ENCODE measurements at places on chromosomes 5 and 9.

- DNase-seq, result no peak
These were observed 67.4 kb upstream of the ZNF618 start for GRCh38 chr9:113808391-113809358.

DNA sequence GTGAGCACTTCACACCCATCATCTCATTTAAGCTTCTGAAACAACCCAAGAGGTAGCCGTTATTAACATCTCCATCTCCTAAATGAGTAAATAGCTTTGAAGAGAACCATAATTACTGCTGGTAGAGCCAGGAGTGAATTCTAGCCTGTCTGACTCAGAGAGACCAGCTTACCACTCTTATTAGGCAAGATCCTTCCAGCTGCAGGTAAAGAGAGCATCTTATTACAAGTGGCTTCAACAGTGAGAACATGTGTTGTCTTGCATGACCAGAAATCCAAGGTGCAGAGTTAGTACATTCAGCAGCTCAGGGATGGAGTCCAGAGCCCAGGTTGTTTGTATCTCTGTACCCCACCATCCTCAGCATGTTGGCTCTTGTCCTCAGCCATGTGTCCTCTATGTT is 10.9 kb upstream of the AFAP1L1 start:
- no peak for DNase-seq

GRCh38 chr5:115733607-115734006 is 82.9 kb downstream of the CDO1 start:
- no peak for DNase-seq

DNA sequence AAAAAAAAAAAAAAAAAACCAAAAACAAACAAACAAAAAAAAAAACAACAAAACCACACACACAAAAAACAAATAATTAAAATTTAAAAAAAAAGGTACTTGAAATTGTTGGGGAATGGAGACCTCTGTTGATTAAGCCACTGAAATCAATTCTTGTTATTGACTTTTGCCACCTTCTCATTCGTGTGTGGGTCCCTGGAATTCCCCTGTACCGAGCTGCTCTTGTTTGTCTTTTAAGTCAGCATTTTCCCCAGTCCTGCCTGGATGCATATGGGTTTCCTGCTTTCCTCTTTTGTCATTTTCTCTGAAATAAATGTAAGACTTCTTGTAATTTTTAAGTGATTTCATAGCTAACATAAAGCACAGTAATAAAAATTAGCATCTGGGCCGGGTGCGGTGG is 45.5 kb downstream of the GPBP1 start:
- DNase-seq, result no peak

- DNase-seq, result no peak
These were observed 136.3 kb downstream of the TMEM232 start for GRCh38 chr5:110590187-110590586.

DNA sequence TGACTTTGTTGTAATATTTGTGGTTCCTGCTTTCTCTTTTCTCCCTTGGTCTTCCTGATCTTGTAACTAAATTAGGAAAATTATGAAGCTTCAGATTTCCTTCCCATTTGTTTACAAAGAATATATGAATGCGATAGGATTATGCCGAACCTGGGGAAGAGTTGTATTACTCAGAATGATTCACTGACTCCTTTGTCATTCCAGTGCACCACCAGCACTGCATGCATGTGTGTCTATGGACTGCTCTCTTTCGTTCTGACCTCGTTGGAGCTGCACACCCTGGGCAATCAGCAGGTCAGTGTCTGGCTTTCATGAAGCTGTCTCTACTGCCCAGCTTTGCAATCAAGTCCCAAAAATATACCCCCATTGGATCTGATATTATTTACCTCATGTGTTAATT is 25.5 kb downstream of the NUP188 start:
- DNase-seq, result no peak

DNA sequence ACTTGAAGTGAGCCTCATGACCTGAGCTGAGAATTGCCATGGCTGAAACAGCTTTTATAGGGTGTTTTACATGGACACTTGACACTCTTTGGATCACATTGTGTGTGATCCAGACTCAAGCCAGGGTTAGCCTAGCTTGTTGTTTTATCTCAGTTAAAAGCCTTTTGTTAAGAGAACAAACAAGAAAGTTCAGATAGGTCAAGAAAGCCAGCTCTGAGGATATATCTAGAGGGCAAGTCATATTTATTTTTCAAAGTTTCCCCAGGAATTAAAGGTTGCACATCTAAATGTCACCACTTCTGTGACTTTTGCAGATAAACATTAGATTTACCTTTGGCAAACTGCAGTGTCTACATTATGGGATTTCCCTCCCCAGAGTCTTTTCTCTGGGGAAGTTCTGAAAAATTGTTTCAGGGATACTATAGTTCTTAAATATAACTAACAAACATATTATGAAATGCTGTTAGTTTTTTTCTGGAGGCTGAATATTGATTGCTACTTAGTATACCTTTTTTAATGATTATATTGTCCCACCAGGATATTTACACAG is 134.5 kb downstream of the C9orf152 start:
- DNase-seq, result no peak

DNA sequence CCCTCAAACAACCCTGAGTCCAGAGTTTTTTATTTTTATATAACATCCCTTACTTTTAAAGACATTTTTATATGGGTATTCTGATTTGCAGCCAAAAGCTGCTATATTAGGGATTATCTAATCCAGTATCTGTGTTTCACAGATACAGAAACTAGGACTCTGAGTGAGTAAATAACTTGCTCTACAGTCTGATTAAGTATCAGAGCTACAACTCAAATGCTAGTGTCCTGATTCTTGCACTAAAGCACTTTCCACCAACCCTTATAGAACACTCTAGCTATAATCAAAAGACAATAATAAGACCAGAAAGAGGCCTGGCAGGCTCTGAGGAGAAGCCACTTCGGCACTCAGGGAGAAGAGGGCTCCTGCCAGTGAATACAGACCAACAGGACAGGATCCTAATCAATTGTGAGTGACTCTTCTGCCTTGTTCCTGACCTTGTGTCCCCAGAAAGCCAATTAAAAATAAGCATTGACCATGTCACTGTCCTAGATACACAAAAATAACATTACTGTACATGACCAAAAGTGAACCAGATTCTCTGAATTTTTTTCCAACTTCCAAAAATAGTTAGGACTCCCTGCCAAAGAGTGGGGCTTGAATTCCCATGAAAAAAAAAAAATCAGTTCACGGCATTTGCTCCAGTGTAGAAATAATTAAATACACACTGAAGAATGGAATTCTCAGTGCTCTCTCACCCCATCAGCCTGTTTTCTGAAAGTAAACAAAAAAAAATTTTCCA is 63.6 kb upstream of the MAP3K1 start:
- no peak for DNase-seq

DNA sequence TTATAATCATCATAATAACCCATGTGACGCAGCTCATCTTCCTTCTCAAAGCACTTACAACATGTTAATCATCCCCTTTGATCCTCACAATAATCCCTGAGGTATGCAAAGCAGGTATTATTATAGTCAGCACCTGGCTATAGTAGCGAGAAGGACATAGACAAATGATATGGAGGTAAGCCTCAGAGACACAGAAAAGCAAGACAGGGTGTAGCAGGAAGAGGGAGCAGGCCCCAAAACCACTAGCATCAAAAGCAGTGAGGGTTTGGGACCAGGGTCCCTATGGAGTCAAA is 139.2 kb upstream of the SLC30A5 start:
- no peak for DNase-seq

DNA sequence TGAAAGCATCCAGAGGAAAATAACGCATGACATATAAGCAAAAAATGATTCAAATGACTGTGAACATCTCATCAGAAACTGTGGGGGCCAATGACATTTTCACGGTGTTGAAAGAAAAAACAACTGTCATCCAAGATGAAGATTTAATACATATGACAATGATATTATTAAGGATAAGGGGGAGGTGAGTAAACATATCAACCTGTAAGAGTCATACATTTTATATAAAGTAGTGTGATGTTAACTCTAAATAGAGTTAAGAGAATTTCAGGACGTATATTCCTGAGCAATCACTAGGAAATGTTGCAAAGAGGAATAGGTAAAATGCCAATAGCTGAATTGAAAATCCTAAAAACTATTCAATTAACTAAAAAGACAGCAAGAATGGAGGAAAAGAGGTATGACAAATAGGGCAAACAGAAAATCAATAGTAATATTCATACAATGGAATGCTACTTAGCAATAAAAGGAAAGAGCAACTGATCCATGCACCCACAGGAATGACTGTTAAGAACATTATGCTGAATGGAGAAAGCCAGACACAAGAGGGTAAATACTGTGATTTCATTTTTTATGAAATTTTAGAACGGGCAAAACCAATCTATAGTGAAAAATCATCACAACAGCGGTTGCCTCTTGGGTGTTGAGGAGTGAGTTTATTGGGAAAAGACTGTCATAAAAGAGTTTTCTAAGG is 92.4 kb upstream of the JAK2 start:
- DNase-seq, result no peak

- DNase-seq, result no peak
These were observed 30.8 kb upstream of the SARDH start for GRCh38 chr9:133768859-133769510.

DNA sequence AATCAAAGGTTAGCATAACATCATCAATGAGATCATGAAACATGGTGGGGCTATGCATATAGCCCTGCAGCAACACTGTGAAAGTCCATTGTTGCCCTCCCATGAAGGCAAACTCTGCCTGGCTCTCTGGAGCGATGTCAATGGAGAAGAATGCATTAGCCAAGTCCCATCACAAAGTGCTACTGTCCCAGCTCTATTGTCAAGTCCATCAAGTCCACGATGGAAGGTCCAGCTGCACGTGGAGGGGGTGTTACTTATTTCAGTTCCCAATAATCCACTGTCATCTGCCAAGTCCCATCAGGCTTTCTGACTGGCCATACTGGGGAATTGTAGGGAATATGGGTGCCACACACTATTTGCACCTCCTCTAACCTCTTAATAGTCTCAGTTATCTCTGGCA is 10.8 kb downstream of the DMAC1 start:
- DNase-seq, result no peak

- DNase-seq, result no peak
These were observed 338 bp downstream of the ABHD17B start for GRCh38 chr9:71910650-71911060.

- no peak for DNase-seq
These were observed 3.0 kb upstream of the ARRDC3 start for GRCh38 chr5:91386120-91386519.

DNA sequence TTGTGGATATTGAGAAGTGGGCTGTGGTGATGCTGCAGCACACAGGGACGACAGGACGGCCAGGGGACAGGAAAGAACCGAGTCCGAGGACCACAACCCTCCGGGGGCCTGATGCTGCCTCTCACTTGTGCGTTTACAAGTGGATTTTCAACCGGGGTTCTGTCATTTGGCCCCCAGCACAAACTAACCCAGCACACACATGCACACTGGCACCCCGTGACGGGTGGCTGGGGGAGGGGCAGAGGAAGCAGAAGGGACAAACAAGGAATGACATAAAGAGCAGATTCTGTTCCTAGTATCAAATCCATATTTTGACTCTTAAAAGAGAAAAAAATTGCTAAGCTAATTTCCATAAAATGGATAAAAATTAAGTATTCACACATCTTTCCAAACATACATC is 18.3 kb upstream of the ZFYVE16 start:
- DNase-seq, result no peak

DNA sequence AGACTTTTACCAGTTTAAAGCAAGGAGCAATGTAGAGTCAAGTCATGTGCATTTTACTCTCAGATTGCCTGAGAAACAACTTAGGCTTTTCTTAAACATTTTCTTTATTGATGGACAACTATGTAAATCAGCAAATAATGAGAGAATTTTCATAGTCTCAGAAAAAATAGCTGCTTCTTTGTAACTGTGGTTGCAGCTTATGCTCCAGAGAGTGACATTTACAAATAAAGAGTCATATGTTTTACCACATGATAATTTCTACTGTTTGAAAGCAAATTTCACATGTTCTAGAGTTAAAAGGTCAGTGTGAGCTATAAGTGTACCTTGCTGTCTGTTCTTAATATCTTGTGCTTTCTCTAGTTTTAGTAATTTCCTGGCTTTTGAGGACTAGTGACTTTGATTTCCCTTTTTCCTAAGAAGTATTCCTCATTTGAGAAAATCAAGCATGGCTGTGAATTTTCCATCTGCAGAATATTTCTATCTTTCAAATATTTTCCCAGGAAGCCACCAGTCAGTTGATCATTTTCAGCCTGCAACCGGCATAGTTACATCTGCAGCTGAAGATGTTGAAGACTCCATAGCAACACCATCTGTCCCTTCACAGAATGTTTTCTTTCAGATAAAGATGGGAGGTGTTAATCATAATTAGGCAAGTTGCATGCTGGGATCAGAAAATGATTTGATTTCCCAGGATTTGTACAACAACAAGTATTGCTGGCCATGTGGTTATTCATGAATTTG is 229.9 kb downstream of the SGCD start:
- DNase-seq, result no peak

DNA sequence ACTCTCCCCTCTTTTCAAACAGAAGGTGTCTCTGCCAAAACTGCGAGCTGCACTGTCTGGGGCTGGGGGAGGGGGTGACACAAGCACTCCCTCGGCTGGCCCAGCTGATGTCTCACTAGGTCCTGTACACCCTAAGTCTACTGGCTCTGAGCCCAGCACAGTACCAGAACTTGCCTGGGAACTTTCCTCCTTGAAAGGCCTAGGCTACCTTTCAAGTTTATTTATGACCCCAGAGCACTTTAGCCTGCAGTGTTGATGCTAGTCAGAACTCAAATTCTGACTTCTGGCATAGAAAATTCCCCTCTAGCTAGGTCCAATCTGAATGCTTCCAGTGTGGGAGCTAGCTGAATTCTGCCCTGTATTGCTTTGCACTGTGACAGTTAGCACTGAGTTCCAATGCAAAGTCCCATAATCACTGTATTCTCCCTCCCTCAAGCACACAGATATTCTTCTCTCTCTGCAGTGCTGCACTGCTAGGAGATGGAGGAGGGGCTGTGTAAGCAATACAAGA is 10.5 kb downstream of the LURAP1L start:
- DNase-seq, result no peak

GRCh38 chr5:61018062-61018461 is 73.1 kb downstream of the NDUFAF2 start:
- DNase-seq, result no peak

DNA sequence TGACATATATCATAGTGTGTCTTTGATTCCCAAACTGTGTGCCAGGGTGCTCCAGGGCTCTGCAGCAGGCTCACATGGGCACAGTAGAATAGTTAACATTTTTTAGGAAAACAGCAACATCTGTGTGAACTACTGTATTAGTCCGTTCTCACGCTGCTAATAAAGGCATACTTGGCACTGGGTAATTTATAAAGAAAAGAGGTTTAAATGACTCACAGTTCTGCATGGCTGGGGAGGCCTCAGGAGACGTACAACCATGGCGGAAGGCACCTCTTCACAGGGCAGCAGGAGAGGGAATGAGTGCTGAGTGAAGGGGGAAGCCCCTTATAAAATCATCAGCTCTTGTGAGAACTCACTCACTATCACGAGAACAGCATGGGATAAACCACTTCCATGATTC is 82.7 kb downstream of the EGFLAM start:
- no peak for DNase-seq

DNA sequence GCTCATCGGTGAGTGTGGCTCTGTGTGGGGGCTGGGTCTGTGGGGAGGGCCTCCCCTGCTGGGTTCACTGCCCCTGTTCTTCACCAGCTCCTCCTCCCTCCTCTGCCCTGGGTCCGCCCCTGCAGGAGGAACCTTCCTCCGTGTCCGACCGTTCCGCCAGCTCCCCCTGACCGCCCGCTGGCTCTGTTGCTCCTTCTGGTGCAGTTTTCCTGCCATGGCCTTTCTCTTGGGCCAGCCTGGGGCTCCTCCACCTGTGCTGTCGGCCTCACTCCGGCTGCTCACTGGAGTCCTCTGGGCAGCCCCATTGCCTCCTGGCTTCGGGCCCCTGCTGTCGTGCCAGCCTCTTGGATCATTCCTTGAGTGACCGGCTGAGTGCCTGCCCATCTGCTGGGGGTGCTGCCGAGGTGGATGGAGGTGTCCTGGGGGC is 12.3 kb downstream of the RNU6ATAC start:
- DNase-seq, result no peak

Measured in stimulated activated CD8-positive, alpha-beta memory T cell treated with anti-CD3 and anti-CD28 coated beads, Interleukin-7, amount 100 ng/mL, for 1 hour (primary cell).